Stimulated activated CD8-positive, alpha-beta memory T cell treated with anti-CD3 and anti-CD28 coated beads, Interleukin-7, amount 100 ng/mL, for 1 hour (primary cell): ENCODE measurements at places on chromosomes 2 and 18.

DNA sequence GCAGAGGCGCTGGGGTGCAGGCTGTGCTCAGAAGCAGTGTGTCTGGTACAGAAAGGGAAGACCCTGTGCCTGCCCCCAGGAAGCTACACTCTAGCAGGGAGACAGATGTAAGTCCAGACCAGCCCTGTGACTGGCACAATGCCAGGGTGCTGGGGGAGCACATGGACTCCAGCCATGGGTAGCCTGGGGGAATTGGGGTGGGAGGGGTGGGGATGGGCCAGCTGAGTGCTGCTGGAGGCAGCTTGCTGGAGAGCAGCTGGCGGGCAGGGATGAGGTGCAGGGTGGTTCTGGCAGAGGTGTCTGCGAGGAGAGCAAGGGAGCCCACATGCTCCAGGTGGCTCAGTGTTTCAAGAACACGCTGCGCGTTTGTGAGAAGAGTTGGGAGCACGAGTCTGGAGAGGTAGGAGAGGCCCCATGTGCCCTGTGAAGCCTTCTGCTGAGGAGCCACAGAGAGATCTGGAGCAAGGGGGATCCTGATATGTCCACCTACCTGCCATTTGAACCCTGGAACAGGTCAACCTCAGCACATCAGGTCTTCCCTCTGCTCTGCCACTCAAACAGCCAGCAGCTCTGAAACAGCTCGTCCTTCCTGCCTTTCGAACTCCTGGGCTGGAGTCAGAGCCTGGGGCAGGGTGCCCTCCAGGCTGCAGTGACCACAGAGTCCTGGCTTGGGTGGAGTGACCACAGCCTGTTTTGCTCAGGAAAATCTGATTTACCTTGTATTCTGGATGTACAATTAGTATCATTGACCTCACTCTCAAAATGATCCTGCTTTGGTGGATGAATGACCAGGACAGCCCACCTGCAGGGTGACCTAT lies 15.1 kb downstream of the ALLC start:
- DNase-seq, result no peak

GRCh38 chr2:205655779-205656456 lies 26.4 kb upstream of the NRP2 start:
- DNase-seq, result no peak

GRCh38 chr2:17625446-17625845 lies 85.0 kb downstream of the VSNL1 start:
- no peak for DNase-seq

DNA sequence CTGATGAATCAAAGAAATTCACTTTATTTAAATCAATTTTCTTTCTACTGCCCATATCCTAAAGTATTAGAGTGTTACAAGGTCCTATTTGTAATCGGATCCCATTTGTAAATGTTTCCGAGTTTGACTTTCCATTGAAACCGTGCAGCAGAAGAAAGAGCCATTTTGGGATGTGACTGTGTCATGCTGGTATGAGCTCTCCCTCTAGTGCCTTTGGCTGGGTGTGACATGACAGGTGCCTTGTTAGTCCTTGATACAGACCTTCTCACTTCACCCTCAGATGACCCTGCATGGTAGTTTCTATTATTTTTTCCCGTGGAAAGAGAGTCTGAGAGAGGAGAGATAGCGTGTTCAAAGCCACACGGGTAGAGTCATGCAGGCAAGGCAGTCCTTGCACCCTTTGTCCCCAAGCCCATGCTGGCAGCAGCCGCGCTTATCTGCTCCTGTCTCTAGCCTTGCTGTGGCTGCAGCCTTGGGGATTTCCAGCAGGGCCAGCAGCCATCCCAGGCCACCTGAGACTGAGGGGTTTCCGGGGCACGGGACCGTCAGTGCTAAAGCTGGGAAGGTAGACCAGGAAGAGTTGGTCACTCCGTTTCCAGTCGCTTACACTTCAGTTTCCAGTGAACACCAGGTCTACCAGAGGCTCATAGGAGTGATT lies 21.4 kb downstream of the CHMP1B start:
- no peak for DNase-seq

DNA sequence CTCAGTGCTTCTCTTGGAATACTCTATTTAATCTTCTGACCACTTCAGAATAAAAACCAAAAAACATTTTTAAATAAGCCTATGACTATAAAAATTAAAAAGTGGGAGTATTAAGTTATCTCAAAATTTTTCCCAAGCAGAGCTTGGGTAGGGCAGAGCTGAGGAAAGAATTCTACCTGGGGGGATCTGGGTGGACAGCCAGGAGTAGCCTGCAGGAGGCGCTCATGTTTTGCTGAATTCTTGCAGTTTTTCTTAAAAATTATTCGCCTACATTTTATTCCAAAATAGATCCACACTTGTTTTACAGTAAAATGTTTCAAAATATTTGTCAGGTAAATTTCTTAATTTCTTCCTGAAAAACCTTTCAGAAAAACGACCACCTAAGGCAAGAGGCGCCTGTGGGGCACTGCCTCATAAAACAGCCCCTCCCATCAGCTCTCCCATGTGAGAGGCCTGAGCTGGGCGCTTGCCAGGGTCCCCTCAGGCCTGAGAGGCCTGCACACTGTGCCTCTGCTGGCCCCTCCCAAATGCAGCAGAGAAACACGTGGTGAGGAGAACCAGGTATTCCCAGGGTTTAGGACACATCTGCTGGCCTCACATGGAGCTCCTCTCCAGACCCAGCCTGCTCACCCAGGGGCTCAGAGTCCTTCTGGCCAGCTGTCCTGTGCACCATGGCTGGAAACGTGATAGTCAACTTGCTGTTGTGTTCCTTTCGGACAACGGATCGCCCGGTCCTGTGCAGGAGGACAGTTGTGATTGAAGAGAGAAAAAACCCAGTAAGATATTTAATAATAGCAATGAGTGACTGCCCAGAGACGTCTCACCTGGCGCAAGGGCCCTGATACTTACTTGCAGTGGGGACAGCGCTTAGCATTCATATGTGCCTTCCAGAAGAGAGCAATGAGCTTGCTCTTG lies 17.5 kb downstream of the POLR1A start:
- DNase-seq, result no peak

- no peak for DNase-seq
Observed at GRCh38 chr2:237068005-237068576, 17.6 kb upstream of the COPS8 start.

- no peak for DNase-seq
Observed at GRCh38 chr18:72866901-72867745, 664 bp downstream of the NETO1 start.

DNA sequence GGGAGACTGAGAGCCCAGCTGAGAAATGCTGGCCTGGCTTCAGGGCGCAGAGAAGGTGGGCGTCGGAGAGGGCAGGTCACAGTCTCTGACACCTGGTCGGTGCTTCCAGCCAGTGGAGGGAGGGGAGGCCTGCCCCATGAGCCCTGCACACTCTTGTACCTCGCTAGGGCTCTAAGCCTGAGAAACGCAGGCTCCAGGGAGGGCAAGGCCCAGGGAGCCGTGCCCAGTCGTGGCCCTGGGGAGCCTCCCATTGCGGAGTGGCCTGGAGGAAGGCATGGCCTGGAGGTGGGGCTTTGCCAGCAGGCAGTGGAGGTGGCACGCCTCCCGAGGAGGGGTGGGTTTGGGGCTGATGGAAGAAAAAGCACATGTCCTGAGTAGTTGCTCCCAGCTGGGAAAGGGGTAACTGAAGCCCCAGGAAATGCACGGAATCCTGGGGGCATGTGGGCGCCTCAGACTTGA lies 39.0 kb downstream of the MTERF4 start:
- no peak for DNase-seq

DNA sequence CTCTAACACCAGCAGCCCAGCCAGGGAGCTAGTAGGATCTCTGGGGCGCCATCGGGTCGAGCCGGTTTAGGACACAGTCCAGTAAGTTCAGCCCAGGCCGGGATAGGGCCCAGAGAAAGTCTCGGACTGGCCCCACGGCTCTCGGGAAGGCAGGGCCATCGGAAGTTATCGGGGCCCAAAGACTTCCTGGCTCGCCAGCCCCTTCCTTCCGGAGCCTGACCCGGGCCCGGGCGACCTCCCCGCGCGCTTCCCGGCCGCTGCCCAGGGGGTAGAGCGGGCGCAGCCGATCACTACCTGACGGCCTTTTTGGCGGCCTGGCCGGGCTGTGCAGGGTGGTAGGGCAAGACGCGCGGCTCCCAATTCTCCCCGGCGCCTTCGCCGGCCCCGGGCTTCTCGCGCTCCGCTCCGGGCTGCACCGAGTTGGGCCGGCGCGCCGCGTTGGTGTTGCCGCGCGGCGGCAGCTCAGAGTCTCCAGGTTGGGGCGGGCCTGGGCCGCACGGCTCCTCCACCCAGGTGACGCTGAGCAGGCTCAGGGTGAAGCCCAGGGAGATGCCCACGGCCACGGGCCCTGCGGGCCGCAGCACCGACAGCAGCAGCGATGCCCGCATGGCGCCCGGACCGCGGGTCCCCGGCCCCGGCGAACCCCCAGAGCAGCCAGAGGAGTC lies 546 bp downstream of the CHPF start:
- DNase-seq, result no peak
